ENCODE measurements at places on chromosomes 11 and 22.

DNA sequence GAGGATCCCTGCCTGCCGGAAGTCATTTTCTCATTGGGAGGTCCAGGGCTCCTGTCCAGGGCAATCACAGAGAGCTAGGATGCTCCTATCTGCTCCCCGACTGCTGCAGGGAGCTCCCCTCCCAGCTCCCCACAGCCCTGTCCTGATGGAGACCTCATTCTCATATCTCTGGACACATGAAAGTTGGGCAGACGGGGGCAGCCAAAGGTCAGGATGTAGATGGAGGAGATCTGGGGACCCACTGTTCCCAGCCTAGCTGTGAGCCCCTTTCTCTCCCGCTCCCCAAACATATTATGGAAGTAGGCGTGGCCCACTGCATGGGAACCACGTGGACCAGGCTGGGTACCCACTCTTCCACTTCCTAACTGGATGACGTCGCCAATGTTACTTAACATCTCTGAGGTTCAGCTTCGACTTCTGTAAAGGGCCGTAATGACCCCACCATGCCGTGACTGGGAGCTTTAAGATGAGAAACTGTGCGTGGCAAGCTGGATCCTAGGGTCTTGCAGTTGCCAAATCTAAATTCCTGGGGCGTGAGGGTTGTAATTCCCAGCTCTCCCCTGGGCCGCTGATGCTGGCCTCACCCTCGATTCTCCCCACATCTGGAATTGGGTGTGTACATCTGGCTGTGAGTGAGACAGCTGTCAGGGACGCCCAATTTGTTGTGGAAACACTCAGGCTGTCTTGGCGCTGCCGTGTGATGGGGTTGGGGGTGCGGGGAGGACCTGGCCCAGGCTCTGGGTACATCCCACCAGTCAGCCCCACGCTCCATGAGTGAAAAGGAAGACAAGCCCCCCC is 1.8 kb downstream of the CDC42EP2 start:
- no peak for DNase-seq

DNA sequence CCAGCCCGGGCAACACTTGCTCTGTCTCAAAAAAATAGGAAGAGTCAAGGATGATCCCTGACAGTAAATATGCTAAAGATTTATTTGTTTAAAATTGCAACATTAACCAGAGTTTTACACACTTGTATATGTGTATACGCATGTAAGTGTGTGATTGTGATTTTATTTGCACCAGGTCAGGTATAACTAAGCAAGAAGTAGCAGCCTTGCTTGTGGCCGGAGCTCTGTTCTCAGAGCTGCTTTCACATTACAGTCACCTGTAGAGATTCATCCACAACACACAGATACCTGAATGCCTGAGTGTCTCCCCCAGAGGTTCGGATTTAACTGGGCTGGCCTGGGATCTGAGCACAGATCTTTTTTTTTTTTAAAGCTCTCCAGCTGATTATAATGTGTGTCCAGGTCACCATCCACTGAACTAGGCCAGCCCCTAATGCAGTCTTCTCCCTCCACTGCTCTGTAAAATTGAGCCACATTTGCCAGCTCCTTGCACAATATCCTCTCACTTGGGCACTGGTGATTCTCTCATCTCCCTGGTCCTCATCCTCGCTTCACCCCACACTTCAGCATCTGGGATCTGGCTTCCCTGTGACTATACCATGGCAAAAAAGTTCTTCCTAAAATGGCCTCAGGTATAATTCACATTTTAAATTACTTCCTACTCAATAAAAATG is 48.3 kb downstream of the LIF start:
- no peak for DNase-seq

DNA sequence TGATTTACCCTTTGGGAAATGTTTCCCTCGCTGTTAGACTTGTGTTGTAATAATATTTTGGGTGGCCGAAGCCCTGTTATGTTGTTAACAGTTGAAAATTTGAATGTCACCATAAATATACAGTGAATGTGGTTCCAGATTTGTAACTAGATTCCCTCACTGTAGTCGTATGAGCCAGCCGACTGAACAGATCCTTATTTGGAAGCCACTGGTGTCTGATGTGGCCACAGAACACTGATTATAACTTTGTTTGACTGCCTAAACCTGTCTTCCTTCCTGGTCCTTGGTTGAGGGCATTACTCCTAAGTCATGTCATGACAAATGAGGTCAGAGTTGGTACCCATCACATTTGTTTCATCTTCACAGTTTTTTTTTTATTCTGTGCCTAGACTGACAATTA is 45.4 kb downstream of the YAP1 start:
- DNase-seq = no peak

GRCh38 chr11:95346265-95346664 is 115.3 kb upstream of the SESN3 start:
- DNase-seq = no peak

DNA sequence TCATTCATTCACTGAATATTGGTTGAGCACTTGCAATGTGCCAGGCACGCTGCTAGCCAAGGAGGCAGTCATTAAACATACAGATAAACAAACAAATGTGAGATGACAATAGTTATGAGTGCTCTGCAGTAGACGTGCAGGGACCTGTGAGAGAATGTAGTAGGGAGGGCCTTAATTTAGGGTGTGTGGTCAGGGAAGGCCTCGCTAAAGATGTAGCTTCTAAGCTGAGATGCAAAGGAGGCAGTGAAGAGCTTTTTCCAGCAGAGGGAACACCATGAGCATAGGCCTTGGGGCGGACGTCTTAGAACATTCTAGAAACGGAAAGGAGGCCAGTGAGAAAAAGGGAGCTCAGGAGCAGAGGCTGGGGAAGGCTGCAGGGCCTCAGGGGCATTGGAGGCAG is 789 bp upstream of the NCF4 start:
- no peak for DNase-seq

GRCh38 chr11:17921659-17922415 is 91.0 kb downstream of the SERGEF start:
- DNase-seq = no peak

GRCh38 chr11:561148-562003 is 606 bp downstream of the RASSF7 start:
- no peak for DNase-seq

DNA sequence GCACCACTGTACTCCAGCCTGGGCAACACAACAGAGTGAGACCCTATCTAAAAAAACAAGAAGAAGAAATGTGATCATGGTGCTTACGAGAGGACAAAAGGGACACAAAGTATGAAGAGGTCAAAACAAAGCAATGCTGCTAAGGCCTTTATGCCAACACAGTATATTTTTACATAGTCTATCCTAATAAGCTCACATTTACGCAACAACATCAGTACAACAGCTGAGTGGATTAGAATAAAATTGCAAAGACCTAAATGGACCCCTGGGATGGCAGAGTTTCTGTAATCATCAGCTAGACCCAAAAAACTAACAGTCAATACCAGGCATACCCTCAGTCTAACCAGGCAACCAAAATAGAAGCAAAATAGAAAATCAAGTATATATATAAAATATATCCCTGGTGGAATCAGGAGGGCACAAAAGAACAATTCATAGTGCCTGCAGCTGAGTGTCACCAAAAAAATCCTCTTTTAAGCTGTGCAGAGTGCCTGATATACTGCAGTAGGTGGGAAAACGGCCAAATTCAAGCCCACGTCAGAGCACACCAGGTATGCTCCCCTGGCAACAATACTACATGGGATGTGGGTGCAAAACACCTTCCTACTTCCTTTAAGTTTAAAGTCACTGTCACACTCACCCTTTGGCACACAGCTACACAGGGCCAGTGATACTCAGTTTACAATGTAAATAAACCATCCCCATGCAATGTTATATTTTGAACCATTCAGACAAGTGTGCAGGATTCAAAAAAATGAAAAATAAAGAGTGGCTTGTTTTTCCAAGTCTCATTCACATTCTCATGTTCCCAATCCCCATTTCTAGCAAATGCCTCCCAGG is 57.8 kb downstream of the RBFOX2 start:
- DNase-seq = no peak

DNA sequence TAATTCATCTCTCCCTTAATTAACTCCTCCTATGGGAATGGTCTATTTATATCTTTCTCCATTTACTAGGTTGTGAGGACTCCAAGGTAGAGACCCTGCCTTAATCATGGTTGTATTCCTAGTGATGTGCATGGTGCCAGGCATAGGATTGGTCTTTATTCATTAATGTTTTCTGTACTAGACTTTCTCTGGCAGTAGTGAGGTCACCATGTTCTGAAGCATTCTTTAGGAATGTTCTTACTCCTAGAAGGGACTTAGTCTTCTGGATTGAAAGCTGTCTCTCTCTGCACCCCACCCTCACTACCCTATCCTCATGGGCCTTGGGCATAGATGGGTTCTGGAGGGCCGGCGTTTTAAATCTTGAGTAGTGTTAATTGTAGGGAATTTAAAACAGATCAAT is 10.6 kb upstream of the INSC start:
- DNase-seq = no peak

- no peak for DNase-seq
Observed at GRCh38 chr11:30586251-30587144, at the start of gene MPPED2. Gene MPPED2, minus strand, starts transcription at chr11:30586353. Its CDS starts 5,980 bp downstream, at chr11:30580373.

GRCh38 chr11:16160146-16160545 is 196.2 kb downstream of the SOX6 start:
- no peak for DNase-seq

All from activated T-helper 1 cell treated with Interleukin-2 at 50 U/mL for 16 hours (primary cell).